Urinary bladder (tissue), 4 donors: ENCODE measurements at places on chromosomes 4 and X. TPM values are rescaled to one million over a fixed set of nuclear protein-coding genes. Genes with fewer than 3 reads are reported as not detected.

- no peak for DNase-seq
These were observed 28.3 kb downstream of the FAT1 start for GRCh38 chr4:186695392-186695791.

- no peak for DNase-seq
These were observed 50.8 kb downstream of the ANXA3 start for GRCh38 chr4:78602334-78602733.

DNA sequence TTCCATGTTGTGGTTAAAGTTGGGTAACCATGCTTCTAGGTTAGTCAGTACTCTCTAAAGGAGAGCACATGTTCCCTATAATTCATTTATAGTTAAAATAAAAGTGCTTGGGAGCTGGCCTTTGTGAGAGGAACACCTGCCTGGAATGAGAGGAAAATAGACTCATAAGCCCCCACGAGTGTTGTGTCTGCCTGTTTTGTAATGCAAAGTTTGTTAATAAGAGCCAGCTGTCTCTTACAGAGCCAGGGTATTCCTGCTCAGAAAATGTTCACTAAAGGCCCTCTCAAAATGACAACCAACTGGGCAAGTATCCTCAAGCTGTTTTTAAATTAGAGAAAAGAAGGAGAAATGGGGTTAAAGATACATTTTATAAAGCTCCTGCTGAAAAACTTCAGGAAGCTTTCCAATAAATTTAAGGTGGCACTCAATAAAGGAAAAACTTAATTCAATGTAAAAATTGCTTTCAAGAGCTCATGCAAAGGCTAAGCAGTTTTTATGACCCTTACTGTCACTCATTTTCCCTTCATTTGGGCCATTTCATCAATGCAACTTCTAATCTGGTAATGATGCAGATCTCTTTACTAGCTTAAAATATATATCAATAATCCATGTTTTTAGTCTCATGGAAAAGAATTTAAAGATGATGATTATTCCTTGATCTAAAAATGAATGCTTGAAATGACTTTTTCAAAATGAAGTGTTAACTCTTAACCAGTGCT is 793.6 kb downstream of the STPG2 start:
- no peak for DNase-seq

The RAB9B gene
- total RNA-seq, result 33.6 TPM

The AKAP14 gene
- total RNA-seq, result not detected

The STAP1 gene
- total RNA-seq, result 0.63 TPM
